ENCODE measurements at places on chromosomes 4 and X.

GRCh38 chrX:47840111-47840510, 3.4 kb downstream of the ZNF81 start:
- no peak for DNase-seq

DNA sequence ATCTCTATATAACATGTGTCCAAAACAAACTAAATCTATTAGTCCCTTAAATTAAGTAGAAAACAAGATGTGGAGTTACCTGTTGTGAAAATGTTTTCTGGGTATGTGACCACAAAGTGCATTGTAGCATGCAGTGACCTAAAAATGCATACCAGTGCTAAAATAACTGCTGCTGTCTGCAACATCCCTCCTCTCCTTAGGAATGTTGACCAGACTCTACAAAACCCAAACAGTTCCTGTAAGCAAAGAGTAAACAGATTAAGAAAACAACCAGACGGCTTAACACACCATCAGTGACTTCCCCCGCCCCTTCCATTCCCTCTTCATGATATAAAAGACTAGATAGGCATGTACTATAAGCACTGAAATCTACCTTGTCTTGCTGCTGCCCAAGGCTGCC, 15.8 kb upstream of the RAB33B start:
- no peak for DNase-seq

DNA sequence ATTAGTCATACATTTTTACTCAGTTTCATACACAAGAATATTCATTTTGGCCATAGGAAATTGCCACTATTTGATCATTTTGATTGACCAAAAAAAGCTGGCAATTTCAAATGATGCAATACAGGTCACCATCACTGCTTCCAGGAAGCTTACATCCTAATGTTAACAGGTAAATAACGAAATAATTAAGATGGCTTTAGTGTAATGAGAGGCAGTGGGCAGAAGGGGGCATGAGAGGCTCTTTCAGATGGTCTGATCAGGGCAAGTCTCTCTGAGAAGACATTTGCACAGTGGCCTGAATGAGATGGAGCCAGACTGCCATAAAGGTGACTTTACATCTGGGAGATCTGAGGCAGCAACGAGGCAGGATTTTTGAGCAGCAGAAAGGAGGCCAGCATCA, 170.7 kb downstream of the SLIT2 start:
- DNase-seq: peak; percentile 38

DNA sequence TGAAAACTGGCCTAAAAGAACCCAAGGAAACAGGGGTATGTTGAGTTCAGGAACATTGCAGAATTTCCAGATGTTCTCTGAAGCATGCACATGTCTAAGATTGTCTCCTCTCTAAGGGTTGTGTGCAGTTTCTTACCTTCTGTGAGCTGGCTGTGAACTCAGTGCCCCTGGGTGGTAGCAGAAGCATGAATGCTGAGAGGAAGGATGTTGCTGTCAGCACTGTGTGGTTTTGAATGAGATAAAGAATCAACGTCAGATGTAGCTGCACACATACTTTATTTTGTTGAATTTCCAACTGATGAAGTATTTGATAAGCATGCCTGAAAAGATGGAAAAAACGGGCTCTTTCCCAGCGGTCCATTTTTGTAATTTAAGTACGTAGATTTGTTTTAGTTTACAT, 23.8 kb upstream of the CD38 start:
- DNase-seq: no peak

DNA sequence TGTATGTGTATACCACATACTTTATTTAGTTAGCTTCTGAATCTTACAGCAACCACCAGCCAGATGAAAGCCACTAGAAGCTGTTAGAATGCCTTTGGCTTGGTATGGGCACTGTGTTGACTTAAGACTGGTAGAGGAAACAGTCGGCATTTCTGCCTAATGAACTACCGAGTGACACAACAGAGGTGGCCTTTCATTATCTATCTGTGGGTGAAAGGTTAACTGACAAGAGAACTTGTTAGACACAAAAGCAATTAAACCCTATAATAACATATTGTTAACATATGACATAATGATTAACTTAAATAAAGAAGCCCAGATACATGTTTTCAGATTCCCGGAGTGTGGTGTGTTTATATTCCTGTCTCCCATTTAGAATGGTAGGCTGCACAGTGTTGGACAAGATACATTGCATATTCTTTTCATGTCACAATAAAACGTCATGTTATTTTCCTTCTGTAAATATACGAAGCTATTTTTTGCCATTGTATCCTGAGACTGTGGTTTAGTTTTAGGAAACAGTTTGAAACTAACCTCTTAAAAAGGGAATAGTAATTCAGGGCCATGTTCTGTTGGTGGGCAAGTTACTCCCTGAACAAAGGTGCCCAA, 181.5 kb downstream of the SLIT2 start:
- DNase-seq: no peak

DNA sequence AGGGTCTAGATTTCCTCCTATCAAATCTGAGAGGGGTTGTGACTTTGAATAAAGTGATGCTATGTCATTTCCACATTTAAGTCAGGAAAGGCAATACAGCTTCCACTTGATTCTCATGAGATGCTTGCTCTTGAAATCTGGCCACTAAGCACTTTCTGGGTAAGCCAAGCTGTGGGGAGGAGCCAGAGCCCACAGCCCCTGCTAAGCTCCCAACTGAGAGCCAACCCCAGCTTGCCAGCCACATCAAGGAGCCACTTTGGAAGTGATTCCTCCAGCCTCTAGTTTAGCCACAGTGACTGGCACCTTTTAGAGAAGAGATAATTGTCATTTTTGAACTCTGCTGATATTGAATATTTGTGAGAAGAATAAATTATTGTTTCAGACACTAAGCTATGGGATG, 1441.5 kb upstream of the IGFBP7 start:
- DNase-seq: no peak

DNA sequence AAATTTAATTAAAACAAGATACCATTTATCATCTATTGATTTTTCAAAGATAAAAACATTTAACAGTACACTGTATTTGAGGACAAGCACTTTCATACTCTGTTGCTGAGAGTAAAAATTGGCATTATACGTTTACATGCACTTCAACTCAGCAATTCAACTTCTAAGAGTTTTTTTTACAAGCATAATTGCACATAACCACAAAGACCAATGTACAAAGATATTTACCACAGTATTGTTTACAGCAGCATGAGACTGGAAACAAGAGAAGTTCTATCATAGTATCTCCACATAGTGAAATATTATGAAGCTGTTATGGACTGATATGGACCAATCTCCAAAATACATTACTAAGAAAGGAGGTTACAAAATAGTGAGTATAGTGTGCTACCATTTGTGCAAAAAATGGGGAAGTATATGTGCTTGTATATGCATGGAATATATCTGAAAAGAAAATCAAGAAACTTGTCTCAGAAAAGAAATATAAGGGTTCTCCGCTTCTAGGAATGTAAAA, 10.9 kb downstream of the GAB3 start:
- DNase-seq: no peak

DNA sequence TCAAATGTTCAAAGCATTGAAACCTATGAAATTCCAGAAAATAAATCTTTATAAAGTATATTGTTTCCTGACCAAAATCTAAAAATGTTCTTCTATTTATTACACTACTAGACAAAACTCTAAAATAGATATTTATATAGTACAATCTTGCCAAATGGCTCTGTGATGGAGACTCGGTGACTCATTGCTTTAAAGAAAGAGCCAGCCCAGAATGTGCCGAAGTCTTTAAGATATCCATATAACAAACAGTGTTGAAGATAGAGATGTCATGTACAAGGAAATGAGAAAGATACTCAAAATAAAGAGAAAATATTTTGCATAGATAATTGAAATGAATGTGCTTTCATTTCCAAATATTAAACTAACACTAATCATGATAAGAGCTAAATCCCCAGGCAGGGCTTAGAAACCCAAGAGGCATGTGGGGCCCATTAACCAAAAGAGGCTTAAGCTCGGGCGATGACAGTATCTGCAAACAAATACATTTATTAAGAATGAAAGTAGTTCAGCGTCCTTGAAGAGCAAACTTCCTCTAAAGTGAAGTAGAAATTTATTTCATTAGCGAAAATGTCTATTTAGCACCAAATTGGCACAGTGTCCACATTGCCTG, 102.1 kb upstream of the FAM9B start:
- no peak for DNase-seq

DNA sequence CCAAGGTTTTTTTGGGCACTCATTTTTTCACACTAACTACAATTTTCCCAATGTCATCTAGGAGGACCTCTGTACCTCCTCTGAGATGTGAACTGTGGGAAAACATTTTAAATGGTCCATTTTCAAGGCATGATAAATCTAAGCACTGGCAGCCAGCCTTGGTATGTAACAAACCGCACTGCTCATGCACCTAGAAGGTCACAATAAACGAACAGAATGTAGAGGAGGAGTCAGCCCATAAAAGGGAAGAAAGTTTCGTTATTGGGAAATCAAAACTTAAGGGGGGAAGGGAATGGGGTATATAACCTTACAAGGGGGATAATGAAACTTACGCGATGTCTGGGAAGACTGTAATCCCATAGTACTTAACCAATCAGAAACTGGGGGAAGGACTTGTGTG, 16.4 kb downstream of the COX18 start:
- no peak for DNase-seq

GRCh38 chrX:72294497-72294896, 11.2 kb downstream of the CITED1 start:
- DNase-seq: no peak

GRCh38 chrX:153818571-153819383, 11.6 kb downstream of the PDZD4 start:
- peak; percentile 59 for DNase-seq

GRCh38 chr4:6019316-6020263, 1.4 kb upstream of the C4orf50 start:
- DNase-seq: peak; percentile 35

DNA sequence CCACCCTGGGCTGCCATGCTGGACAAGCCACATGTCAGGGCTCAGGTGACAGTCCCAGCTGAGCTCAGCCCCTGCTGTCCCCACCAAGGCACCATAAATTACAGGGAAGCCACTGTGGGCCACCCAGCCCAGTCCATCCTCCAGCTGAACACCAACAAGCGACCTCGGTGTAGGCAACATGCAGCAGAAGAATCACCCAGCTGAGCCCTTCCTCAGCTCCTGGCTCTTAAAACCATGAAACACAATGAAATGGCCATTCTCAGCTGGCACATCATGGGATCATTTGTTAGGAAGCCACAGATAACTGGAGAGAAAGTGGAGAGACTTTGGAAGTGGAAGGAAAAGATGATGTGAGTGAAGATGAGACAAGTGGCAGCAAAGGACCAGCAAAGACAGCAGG, 23.3 kb upstream of the MAN2B2 start:
- DNase-seq: no peak

All from stimulated activated naive CD8-positive, alpha-beta T cell treated with anti-CD3 and anti-CD28 coated beads, Interleukin-15, Interleukin-2, amounts not matched to agents 100 U/mL and 50 U/mL, for 24 hours (primary cell).